ENCODE measurements at places on chromosomes 11 and 22.

DNA sequence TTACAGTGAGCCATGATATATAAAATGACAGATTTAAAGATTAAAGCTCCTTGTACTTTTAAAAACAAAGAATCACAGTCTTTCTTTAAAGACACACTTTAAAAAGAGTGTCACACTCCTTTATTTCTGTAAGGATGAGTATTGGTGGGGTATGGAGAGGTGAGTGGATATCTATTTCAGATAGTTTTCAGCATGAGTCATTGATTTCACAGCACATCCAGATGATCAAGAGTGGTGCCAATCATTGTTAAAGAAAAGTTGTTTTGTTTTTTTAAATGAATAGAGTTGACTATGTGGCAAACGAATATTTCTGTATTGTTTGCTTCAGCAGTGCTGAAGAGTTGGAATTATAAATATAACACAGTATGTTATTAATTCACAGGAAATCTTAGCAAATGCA is 52.5 kb downstream of the FAR1 start:
- DNase-seq, result no peak

DNA sequence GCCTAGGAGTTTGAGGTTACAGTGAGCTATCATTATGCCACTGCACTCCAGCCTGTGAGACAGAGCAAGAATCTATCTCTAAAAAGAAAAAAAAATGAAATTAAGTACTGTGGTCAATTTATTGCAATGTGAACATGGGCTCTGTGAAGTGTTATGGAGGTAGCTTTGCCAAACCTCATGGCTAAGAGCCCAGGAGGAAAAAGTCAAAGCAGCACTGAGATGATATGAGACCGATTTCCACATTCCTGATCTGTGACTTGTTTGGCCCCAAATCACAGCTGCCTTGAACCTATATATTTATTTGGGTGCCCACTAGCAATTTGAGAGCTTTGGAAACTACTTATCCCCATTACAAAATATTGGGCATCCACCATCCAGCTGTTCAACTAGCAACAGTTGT is 29.8 kb upstream of the TMEM135 start:
- DNase-seq, result no peak

DNA sequence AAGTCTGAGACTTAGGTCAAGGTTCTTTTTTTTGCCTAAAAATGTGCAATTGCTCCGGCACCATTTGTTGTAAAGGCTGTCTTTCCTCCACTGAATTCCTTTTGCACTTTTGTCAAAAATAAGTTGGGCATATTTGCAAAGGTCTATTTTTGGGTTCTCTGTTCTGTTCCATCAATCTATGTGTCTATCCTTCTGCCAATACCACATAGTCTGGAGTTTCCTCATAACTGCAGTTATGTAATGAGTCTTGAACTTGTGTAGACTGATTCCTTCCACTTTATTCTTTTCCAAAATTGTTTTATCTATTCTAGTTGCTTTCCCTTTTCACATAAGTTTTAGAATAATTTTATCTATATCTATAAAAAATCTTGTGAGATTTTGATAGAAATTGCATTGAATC is 6.7 kb downstream of the KCNJ5 start:
- no peak for DNase-seq

DNA sequence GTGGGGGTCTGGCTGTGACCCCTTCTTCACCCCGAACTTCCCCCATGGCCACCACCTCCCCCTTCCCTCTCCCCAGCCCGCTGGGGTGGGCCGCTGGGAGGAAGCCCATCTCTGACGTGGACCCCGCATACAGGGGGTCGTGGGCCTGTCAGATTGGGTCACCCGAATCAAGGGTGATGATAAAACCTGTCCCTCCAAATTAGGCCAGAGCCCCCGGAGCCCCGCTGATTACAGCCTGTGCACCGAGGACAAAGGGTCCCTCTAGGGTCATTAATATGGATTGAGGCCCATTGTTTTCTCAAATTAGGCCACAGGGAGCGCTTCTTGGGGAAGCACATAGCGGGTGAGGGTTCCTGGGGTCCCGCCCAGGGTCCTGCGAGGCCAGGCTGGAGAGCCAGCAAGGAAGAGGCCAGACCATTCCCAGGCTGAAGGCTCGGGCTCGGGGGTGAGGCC is 4.9 kb upstream of the LINC01488 start:
- DNase-seq, result no peak

DNA sequence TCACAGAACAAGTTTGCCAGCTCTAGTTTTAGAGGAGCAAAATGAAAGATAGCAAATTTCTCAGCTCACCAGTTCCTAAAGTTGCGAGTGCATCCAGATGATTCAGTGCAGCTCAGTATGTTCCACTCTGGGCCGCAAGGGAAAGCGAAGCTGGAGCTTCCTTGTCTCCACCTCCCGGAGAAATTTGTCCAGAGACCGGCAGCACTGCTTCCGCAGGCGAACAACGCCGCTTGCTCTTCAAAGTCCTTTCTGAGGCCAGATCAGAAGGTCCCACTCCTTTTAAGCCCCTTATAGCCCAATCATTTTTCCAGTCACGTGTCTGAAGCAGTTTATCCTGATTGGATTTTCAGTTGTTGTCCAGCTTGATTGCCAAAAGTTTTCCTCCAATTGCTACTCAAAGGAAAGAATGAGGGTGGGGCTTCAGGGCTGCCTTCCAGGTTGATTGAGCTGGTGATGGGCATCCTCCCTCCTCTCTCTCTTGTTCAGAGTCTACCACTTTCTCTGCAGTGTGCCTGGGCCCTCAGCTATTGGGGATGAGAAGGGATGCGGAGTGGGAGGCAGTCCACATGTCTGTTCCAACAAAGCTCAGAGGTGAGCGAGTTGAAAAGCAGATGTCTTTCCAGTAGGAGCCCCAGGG is at the start of gene ZNF280A:
Gene ZNF280A (minus strand): TSS at position 251 of the 637 bp plus-strand sequence. CDS start 4,640 bp downstream, outside the sequence.
- peak; percentile 19 for DNase-seq

GRCh38 chr11:10294290-10294953 is 403 bp upstream of the SBF2 start:
- DNase-seq, result peak; percentile 70

DNA sequence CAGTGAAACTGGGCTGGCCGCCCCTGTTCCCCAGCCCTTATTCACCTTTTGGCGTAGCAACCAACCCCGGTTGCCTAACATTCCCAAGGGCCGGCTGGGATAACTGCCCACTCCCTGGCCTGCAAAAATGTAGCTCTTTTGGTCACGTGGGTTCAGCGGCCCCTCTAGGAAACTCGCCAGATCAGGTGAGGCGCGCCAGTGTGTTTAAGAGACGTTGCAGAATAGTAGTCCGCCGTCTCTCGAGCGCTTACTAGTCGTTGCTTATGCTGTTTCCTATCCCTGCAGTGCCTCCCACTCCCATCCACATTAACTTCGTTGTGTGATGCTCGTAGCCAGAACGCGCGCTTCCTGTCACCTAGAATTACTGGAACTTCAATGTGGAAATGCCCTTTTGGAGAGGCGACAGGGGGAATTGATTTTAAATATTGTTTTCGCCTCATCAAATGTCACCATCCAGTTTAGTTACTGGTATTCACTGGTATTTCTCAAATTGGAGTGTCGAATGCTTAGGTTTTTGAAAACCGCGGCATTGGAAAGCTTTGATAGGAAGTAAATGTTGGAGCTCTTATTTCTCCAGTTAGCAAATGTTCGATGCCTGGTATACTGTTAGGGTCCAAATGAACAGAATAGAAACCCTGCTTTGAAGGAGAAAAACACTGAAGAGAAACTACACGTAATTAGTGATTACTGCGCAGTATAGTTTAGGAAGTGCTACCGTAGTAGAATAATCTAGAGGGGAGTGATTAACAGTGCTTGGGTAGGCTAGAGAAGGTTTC is 823 bp downstream of the CEP57 start:
- peak; percentile 91 for DNase-seq

DNA sequence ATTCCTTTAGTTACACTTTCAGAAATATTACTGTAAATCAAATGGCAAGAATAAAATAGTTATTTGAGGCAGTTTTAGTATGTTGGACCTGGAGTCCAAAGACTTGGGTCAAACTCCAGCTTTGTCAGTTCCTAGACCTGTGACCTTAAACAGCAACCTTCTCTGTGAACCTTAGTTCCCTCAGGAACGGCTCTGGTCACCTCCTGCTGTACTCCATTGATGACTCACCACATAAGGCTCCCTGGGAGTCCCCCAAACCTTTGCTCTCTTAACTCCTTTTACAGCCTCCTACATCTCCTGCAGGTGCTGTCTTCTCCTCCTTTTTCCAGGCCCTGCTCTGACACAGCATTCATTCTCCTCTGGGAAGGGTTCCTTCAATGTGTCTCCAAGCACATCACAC is 29.1 kb downstream of the LIMK2 start:
- peak; percentile 61 for DNase-seq

DNA sequence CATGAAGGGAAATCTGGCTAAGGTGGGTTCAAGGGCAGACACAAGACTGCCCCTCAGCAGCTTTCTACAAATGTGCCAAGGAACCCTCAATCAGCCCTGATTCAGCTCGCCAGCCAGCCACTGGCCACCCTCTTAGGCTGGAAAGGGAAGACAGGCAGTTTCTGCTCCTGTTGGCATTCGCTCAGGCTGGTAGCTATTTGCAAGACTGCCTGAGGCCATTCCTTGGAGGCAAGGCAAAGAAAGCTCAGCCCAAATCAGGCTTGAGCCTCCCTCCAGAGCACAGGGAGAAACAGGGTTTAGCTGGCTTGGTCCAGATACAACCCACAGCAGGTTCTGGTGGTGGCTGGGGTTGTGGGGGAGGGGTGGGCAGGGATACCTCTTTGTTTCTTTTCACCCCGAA is 19.2 kb downstream of the TP53I11 start:
- DNase-seq, result no peak

GRCh38 chr11:68351450-68352275 is 39.3 kb downstream of the LRP5 start:
- no peak for DNase-seq

- DNase-seq, result no peak
These were observed 13.3 kb downstream of the WT1 start for GRCh38 chr11:32421992-32422391.

- DNase-seq, result peak; percentile 48
These were observed 1.2 kb downstream of the CAPRIN1 start for GRCh38 chr11:34052608-34053160.

GRCh38 chr11:69463181-69463994 is 18.1 kb upstream of the LINC01488 start:
- peak; percentile 68 for DNase-seq

DNA sequence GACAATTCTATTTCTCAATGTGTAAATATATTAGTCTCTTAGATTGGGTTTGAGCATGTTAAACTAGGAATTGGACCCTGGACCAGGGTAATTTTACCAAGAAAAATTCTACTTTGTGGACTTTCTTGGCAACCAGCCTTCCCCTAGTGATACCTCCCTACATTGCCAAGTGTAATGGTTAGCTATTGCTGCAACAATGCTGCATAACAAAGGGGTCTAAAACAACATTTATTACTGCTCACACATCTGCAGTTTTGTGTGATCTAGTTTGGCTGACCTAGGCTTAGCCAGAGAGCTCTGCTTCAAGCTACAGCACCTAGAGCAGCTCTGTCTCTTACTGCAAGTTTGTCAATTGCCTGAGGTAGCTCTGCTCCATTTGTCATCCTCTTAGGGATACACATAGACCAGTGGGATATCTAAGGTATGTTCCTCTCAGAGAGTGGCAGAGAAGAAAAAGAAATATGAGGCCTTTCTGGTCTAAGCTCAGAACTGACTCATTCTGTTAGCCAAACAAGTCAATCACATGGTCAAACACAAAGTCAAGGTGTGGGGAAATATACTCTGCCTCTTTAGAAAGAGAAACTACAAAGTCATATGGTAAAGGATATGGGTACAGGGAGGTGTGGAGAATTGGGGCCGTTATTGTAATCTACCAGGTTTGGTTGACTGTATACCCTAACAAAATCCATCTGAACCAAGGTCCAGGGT is 2.0 kb upstream of the LAYN start:
- DNase-seq, result peak; percentile 25

- no peak for DNase-seq
These were observed 52.4 kb downstream of the ALX4 start for GRCh38 chr11:44257338-44258189.

GRCh38 chr11:128752379-128752778 is 58.5 kb downstream of the FLI1 start:
- no peak for DNase-seq

DNA sequence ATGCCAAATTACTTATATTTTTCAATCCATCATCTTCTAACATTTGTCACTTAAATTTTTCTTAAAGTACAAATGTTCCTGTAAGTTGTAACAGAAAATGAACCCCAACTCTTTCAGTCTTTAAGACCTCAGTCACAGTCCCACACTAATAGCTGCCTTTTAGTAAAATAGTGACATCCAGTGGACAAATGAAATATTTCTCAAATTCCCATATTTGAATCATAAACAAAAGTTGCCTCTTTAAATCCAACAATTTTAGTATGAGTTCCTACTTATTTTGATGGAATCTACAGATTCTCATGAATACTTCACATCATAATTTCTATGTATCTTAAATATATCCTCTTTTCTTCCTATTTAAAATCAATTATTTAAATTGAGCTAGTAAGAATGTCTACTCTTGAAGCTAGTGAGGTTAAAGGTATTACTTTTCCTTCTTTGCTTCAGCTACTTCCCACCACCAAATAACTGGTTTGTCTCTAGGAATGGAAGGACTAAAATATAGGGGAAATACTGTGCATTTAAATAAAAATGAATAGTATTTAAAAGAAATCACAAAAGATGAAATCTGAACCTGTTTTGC is 9.2 kb downstream of the LIN7C start:
- peak; percentile 42 for DNase-seq

DNA sequence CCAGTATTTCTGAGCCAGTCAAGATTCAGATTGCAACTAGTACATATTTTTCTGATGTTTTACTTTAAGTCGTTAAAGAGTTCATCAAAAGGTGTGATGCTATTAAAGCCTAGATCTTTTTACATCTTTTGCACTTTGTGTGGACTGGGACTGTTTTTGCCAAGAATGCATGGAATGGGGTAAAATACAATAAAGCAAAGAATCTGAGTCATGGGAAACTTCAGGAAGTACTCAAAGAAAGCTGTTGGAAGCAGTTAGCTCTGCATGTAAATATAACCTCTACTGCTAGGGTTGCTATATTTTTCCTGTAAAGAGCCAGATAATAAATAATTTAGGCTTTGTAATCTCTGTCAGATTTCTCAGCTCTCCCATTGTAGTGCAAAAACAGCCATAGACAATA is 20.9 kb downstream of the ATXN10 start:
- no peak for DNase-seq

GRCh38 chr11:3165152-3165705 is at the start of gene OSBPL5:
OSBPL5 (minus strand) TSS chr11:3165310; CDS start chr11:3129148, 36,162 bp downstream.
- peak; percentile 83 for DNase-seq
